ENCODE measurements at places on chromosomes 12 and 14. TPM values are rescaled to one million over a fixed set of nuclear protein-coding genes. Genes with fewer than 3 reads are reported as not detected.

The CCDC85C gene
- 4.4 TPM for polyA plus RNA-seq

The ARHGDIB gene
- polyA plus RNA-seq = 23.9 TPM

The APOF gene
- polyA plus RNA-seq = not detected

The SRGAP1 gene
- polyA plus RNA-seq = 5.1 TPM

The RNASE7 gene
- polyA plus RNA-seq = 0.73 TPM

The HOXC4 gene
- 1.1 TPM for polyA plus RNA-seq

The MAP3K9 gene
- polyA plus RNA-seq = 1.1 TPM

The FGD4 gene
- polyA plus RNA-seq = 1.1 TPM

The FGF23 gene
- polyA plus RNA-seq = not detected

The FICD gene
- polyA plus RNA-seq = 5.5 TPM

The AKAP6 gene
- polyA plus RNA-seq = 14.3 TPM

The CHGA gene
- 0.16 TPM for polyA plus RNA-seq

The SERPINA9 gene
- not detected for polyA plus RNA-seq

The APOLD1 gene
- 17.0 TPM for polyA plus RNA-seq

The FAM181A gene
- polyA plus RNA-seq = 0.14 TPM

The ACOT6 gene
- not detected for polyA plus RNA-seq
